AG20443 (cell line): ENCODE measurements at places on chromosomes 2 and 18.

DNA sequence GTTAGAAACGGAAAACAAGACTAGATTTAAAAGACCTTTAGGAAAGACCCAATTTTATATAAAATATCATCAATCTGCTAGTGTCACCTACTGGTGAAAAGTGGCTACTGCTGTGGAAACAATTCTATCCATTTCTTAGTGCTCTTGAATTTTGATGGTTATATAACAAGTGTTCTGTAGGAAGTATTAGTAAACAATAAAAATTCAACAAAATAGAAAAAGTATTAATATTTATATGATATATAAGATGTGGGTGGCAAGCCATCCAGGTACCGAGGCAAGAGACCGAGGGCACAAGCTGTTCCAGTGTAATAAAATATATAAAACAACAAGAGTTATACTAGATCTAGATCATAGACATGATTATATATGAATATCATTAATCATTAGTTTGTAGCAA is 6.2 kb upstream of the TMEM87B start:
- peak; percentile 47 for DNase-seq

GRCh38 chr2:39663187-39663930 is 2.4 kb upstream of the TMEM178A start:
- no peak for DNase-seq

GRCh38 chr18:46518438-46518837 is 138.6 kb downstream of the LOXHD1 start:
- DNase-seq, result no peak

DNA sequence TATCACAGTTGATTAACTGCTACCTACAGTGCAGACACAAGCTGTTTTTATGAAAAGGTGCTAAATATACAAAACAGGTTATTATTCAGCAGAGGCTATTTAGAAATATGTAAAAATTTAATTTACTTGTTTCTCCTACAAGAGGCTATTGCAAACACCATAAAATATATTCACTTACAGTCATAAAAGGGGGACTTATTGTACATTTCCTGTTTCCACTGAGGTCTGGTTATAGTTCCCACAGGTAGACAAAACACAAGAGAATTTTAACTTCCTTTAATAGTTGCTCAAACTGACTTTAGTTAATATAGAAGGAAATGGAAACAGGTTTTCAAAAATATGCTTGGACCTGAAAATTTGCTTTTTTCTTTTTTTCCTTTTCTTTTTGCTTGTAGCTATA is 40.0 kb upstream of the FRZB start:
- DNase-seq, result no peak

- peak; percentile 53 for DNase-seq
Measured at GRCh38 chr2:119753041-119753929, 6.4 kb upstream of the PTPN4 start.

- no peak for DNase-seq
Measured at GRCh38 chr2:677959-678550, 849 bp upstream of the TMEM18 start.

DNA sequence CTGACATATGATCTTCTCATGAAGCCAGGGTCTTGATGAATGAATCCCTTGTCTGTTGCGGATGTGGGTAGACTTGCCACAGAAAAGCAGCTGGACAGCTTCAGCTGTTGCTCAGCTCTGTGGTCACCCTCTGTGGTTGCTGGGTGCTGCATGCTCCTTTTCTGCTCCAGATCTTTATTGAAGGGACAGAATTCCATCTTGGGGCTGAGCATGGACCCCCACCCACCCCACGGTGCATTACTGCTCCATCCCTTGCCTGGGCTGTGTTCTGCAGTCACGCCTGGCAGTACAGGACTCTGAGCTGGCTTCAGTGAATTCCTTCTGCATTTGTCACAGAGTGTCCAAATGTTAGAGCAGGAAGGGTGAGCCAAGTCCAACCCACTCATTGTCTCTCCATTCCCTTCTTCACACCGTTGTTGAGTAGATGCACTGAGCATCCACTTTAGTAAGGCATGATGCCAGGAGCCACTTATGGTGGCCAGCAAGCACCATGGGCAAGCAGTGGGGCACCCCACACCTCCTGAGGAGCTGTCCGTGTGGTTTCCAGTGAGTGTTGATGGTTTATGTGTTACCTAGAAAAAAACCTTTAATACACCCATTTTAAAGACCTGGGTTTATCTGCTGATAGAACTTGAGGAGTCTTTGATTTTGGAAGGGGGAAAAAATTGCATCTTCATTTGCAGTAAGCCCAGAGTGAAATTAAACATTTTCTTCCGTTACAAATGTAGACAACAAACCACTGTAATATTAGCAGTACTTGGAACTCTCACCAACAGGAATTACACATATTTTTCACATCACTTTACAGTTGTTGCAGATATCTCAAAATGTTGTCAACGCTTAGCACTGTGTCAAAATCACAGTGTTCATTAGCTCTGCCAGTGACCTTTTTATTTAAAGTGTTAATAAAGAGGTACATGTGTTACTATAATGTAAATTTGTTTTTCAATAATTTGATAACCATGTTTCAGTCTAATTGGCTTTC is 14.7 kb upstream of the ITGB6 start:
- DNase-seq, result peak; percentile 88

- no peak for DNase-seq
Measured at GRCh38 chr2:50786345-50786744, 245.6 kb downstream of the NRXN1 start.

GRCh38 chr2:145186303-145186702 is 666.4 kb upstream of the ZEB2 start:
- DNase-seq, result peak; percentile 12

DNA sequence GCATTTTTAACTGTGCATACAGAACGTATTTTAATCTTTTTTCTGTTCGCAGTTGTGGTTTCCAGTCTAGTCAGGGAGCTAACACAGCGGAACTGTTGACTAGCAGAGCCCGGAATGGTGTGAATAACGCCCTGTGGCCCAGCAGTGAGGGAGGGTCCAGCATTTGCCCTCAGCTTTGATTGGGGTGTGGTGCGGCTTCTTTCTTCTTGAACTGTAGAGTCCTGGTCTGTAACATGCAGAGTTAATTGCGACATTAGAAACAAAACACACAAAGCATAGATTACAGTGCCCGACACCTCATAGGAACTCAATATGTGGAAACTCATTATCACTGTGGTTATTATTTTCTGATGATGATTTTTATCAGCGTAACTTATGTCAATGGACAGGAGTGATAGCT is 253.6 kb downstream of the SOX11 start:
- DNase-seq, result no peak

DNA sequence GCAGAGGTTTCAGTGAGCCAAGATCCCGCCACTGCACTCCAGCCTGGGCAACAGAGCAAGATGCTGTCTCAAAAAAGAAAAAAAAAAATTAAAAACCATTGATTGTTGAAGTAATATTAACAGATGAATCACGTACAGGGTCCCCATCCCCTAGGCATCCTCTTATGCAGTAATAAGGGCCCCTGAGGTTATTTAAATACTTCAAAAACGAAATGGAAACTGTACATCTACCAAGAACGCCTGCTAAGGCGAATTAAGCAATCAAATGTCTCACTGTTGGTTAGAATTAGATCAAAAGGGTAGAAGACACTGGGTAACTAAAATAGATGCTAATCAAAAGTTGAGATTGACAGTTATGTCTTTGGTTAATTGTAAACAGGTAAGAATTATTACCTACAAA is 7.5 kb downstream of the TRABD2A start:
- no peak for DNase-seq

GRCh38 chr2:240879105-240879504 is 10.5 kb downstream of the AGXT start:
- DNase-seq, result no peak

GRCh38 chr2:60492548-60492947 is 60.9 kb downstream of the BCL11A start:
- DNase-seq, result no peak

GRCh38 chr2:54579061-54579681 is 123.0 kb downstream of the SPTBN1 start:
- no peak for DNase-seq

- DNase-seq, result no peak
Measured at GRCh38 chr2:15726321-15727057, 134.8 kb downstream of the DDX1 start.

DNA sequence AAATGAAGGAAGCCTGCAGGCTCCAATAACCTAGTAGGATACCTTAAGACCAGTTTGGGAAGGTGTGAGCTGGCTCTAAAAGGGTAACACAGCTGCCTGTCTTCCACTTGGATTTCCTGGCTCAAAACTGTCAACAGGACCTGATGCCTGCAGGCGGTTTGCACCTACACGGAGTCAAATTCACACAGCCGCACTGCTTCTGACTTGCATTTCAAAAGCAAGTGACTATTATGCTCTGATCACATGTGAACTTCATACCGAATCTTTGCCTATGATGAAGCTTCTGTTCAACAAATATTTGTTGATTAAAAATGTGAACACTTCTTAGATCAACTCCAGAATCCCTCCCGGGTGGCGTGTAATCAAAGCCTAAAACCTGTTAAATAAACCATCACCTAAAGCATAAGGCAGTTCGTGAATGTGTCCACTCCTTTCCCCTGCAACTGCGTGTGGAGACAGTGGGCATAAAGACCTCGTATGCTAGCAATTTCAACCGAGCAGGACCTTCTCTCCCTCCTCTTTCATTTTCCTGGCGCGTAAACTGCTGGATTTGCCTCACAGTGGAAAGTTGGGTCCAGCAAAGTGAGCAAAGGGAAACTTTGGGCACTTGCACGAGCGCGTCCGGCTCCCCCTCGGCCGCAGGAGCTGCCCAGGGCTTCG is 784 bp downstream of the CRACDL start:
- DNase-seq, result no peak

- DNase-seq, result no peak
Measured at GRCh38 chr2:216971593-216971992, 111.7 kb upstream of the TNP1 start.

GRCh38 chr2:42954227-42954962 is 162.0 kb upstream of the HAAO start:
- DNase-seq, result peak; percentile 37

DNA sequence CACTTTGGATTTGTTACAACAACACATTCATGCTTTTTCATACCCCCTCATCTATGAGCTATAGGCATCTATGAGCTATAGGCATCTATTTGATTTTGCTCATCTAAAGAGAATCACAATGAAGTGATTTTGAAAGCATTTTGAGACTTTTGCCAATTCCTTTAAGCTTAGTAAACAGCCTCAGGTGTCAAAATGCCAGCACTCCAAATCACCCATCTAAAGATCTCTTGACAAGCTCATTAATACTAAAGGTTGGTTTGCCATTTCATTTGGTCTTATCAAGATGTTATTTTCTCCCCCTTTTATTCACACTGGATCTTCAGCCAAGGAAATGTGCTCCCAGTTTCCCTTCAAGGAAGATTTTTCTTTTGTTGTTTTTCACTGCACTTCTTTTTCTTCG is 110.7 kb upstream of the TLK1 start:
- no peak for DNase-seq

DNA sequence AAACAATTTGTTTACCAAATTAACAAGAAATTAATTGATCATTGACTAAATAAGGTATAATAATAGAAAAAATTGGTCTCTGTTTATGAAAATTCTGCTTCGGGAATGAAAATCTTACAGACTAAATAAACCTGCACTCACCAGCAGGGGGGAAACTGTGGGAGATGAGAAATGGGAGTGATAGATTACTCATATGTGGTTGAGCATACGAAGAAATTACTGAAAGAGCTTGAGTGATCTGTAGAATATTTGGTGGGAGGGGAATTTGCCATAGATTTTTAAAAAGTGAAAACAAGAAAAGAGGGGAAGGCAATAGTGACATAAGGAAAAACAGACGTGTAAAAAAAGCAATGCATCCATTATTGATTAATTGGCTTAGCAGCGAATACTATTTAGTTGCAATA is 2.2 kb downstream of the HMSD start:
- DNase-seq, result peak; percentile 18

- no peak for DNase-seq
Measured at GRCh38 chr18:54330768-54331548, 26.7 kb downstream of the STARD6 start.

- DNase-seq, result peak; percentile 76
Measured at GRCh38 chr2:240205348-240205747, 64.9 kb upstream of the OTOS start.

- DNase-seq, result no peak
Measured at GRCh38 chr18:42719221-42719620, 396.3 kb downstream of the RIT2 start.
